Activated CD8-positive, alpha-beta memory T cell treated with anti-CD3 and anti-CD28 coated beads, Interleukin-2, amount 50 U/mL, for 48 hours (primary cell): ENCODE measurements at places on chromosomes 1 and 21.
A peak's percentile ranks its signal among the peaks of the same experiment; 100 is the strongest.

GRCh38 chr1:216932424-216932823 is 209.2 kb upstream of the ESRRG start:
- no peak for DNase-seq

DNA sequence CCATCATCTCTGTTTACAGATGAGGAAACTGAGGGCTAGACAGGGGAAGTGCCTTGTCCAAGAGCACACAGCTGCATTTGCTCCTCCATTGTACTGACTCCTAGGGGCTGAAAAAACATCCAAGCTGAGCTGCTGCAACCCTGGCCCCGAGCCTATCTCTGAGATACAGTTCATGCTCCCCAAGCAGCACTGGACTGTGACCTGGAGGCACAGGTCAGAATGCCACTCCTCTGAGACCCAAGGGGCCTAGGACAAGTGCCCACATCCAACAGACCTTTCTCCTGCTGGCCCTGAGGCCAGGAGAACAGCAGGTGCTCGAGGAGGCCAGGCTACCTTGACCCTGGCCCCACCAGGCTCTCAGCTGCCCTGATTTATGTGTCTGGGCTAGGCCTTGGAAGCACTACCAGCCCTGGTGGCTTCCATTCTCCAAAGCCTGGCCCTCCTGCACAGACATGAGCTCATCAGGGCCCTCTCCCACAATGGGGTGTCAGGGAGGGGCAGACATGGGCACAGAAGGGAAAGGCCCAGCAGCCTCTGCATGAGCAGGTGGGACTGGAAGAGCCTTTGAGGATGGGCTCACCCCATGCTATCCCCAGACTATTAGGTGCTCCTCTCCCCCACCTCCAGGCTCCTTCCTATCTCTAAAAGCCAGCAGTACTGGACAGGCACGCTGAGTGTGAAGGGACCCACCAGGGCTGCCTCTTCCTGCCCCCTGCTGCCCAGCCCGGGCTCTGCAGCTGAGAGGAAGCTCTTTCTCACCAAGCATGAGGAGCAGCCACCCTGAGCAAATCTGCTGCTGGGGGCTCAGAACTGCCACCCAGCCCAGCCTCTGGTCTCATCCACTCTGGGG is 18.8 kb downstream of the ADGRB2 start:
- peak; percentile 77 for DNase-seq

- no peak for DNase-seq
Observed at GRCh38 chr1:31444725-31445448, 31.9 kb downstream of the SERINC2 start.

GRCh38 chr1:198657550-198658064 is 18.8 kb downstream of the PTPRC start:
- DNase-seq = no peak

GRCh38 chr1:171188388-171189266 is 3.5 kb downstream of the FMO2 start:
- peak; percentile 60 for DNase-seq

GRCh38 chr1:204361341-204361771 is 1.6 kb upstream of the PLEKHA6 start:
- DNase-seq = no peak

- DNase-seq = peak; percentile 82
Observed at GRCh38 chr21:37365517-37366481, 774 bp upstream of the DYRK1A start.

DNA sequence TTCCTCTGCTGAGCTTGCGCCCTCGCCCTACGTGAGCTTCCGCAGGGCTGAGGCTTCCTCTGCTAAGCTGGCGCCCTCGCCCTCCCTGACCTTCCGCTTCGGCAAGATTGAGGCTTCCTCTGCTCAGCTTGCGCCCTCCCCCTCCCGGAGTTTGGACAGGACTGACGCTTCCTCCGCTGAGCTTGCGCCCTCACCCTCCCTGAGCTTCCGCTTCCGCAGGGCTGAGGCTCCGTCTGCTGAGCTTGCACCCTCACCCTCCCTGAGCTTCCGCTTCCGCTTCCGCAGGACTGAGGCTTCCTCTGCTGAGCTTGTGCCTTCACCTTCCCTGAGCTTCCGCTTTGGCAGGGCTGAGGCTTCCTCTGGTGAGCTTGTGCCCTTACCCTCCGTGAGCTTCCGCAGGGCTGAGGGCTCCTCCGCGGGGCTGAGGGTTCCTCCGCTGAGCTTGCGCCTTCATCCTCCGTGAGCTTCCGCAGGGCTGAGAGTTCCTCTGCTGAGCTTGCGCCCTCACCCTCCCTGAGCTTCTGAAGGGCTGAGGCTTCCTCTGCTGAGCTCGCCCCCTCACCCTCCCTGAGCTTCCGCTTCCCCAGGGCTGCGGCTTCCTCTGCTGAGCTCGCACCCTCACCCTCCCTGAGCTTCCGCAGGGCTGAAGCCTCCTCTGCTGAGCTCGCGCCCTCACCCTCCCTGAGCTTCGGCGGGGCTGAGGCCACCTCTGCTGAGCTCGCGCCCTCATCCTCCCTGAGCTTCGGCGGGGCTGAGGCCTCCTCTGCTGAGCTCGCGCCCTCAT is 753.6 kb upstream of the TPTE start:
- no peak for DNase-seq

- DNase-seq = no peak
Observed at GRCh38 chr21:34841154-34841553, 172.4 kb downstream of the CLIC6 start.

- DNase-seq = no peak
Observed at GRCh38 chr1:212609701-212610574, 1.4 kb downstream of the ATF3 start.

- no peak for DNase-seq
Observed at GRCh38 chr1:54125386-54126070, 27.3 kb downstream of the CDCP2 start.

- no peak for DNase-seq
Observed at GRCh38 chr21:32306021-32306780, 7.5 kb downstream of the MRAP start.

DNA sequence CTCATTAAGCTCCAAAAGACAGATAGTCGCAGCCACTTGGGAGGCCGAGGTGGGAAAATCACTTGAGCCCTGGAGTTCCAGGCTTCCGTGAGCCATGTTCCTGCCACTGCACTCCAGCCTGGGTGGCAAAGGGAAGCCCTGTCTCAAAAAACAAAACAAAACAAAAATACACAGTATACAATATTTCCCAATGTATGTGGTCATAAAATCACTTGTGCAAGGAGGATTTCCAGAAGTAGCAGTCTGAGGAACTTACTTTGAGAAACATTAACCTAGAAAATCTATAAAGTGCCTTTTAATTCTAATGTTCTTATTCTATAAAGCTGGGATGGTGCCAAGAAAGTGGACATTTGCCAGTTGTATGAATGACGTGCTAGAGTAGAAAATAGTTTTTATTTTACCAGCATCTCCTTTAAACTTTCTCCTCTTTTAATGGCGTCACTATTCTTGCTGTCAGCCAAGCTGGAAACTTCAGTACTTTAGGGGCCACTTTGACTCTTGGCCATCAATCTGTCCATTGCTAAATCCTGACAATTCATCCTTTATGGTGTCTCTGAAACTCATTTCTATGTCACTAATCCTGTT is 22.5 kb downstream of the FAM177B start:
- no peak for DNase-seq

DNA sequence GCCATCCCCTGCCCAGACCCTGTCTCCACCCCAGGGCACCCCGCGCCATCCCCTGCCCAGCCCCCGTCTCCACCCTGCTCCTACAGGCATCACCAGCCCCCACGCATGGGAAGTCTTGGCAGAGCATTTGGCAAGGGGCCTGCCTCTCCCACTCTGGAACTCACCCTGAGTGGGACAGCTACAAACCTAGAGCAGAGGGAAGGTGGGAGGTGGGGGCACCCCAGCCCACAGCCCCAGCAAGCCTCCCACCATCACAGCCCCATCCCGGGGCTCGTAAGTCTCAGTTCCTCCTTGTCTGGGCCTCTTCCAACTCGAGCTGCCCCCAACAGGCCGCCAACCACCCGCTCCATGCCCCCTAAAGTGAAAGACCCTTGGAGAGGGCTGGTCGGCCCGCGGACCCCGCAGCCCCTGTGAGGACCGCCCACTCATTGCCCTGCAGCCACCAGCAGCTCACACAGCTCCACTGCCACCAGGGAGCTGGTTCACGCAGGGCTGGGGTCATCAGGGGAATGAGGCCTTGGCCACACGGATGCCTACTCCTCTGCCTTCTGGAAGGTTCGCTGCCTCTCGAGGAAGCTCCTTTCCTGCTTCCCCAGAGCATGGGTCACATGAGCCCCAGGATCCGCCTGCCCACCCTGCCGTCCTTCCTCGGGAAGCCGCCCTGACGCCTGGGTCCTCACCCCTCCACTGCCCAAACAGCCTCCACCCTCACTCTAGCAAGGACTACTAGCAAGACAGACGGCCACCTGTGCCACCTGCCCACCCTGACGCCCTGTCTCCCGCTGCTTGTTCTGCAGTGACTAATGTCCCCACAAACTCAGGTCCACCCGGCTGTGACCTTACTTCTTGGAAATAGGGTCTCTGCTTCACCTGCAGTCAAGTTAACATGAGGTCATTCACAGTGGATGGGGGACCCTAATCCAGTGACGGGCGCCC is 14.4 kb downstream of the MEGF6 start:
- DNase-seq = no peak

- DNase-seq = no peak
Observed at GRCh38 chr1:185398599-185398998, 81.6 kb upstream of the IVNS1ABP start.

DNA sequence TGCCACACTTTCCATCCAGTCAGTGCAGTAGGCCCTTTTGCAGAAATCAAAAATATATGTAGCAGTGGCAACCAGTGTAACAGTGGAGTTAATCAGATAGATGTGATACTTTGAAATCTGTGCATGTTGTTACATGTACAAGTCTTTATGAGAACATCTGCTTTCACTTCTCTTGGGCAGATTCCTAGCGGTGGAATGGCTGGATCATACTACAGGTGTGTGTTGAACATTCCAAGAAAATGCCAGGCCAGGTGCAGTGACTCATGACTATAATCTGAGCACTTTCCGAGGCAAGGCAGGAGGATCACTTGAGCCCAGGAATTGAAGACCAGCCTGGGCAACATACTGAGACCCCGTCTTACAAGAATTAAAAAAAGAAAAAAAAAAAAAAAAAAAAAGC is 55.3 kb downstream of the GNB1 start:
- no peak for DNase-seq

- DNase-seq = no peak
Observed at GRCh38 chr21:41477641-41478318, 30.2 kb downstream of the TMPRSS2 start.

- no peak for DNase-seq
Observed at GRCh38 chr1:12406211-12407021, 176.6 kb downstream of the VPS13D start.

- DNase-seq = no peak
Observed at GRCh38 chr21:31874812-31875212, 2.0 kb downstream of the HUNK start.
